ENCODE measurements at places on chromosomes 11 and 22. TPM values are rescaled to one million over a fixed set of nuclear protein-coding genes. Genes with fewer than 3 reads are reported as not detected.

Gene SLC29A2
- total RNA-seq, result 3.5 TPM

Gene SLC22A12
- total RNA-seq, result not detected

Gene CPT1B
- total RNA-seq, result 7.2 TPM

Gene MS4A2
- 0.62 TPM for total RNA-seq

Gene FAR1
- total RNA-seq, result 63.8 TPM

Gene SCUBE1
- total RNA-seq, result 1.7 TPM

Gene TBX10
- not detected for total RNA-seq

Gene CEND1
- not detected for total RNA-seq

Gene TMEM191B
- 2.6 TPM for total RNA-seq

Gene OR52I1
- not detected for total RNA-seq

Gene BET1L
- 8.7 TPM for total RNA-seq

Gene PRG3
- total RNA-seq, result not detected

Gene RPS6KA4
- 28.7 TPM for total RNA-seq

Gene CCDC116
- 3.5 TPM for total RNA-seq

Gene TRIM66
- total RNA-seq, result 18.2 TPM

Gene C11orf42
- not detected for total RNA-seq

Gene NXF1
- 53.7 TPM for total RNA-seq

Gene MGAT3
- total RNA-seq, result 0.26 TPM

Gene CCDC87
- not detected for total RNA-seq

Gene AIFM3
- total RNA-seq, result 3.2 TPM

Gene MUC5AC
- total RNA-seq, result under 0.01 TPM

Gene MS4A12
- total RNA-seq, result not detected

Gene DGCR6L
- total RNA-seq, result 101 TPM

Gene PAX6
- 0.62 TPM for total RNA-seq

Gene SCGB1D2
- not detected for total RNA-seq

Gene RIMBP3C
- total RNA-seq, result not detected

Gene OR51E2
- total RNA-seq, result 0.69 TPM

Gene LGALS12
- total RNA-seq, result not detected

Gene AMBRA1
- 41.8 TPM for total RNA-seq

Gene HMGXB4
- 22.1 TPM for total RNA-seq

Gene EHF
- 0.59 TPM for total RNA-seq

Gene ROBO4
- total RNA-seq, result 96.6 TPM

Gene MPPED1
- not detected for total RNA-seq

Gene CARD18
- total RNA-seq, result not detected

Gene MMP12
- total RNA-seq, result not detected
